T-helper 9 cell (primary cell): ENCODE measurements at places on chromosomes 2 and 18.

DNA sequence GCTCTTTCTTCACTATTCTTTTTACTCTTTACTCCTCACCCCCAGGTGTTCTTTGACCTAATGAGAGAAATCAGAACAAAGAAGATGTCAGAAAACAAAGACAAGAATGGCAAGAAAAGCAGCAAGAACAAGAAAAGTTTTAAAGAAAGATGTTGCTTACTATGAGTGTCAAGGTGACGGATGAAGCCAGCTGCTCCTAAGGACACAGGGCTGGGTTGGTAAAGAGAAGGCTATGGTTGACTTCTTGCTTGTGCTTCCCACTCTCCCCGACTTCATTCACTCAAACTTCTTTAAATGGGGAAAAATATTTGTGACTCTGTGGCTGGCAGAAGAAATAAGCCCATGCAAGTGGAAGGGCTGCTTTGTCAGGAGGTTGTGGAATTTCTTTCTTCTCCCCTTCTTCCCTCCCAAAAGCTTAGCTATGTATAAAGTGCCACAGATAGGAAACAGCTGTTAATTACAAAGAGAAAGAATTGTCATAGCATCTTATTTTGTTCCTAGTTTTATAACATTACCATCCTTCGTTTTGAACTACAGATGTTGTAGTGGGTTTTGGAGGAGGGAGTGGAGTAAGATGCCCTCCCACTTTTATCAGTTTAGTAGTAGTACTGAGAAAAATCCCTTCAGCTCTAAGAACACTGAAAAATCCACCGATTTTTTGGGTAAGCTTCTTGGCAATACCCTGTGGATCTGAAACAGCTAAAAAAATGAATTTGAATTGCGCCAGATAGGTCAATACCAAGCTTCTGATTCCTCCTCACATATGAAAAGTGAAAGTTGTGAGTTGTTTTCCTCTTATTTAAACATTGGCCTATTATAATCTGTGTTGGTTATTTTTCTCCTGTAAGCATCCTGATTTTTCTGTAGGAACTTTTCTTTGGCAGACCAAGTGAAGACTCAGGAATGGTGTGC lies 40.7 kb downstream of the RALB start:
- DNase-seq: no peak

GRCh38 chr18:48790226-48790863 lies 160.4 kb downstream of the SMAD7 start:
- no peak for DNase-seq

DNA sequence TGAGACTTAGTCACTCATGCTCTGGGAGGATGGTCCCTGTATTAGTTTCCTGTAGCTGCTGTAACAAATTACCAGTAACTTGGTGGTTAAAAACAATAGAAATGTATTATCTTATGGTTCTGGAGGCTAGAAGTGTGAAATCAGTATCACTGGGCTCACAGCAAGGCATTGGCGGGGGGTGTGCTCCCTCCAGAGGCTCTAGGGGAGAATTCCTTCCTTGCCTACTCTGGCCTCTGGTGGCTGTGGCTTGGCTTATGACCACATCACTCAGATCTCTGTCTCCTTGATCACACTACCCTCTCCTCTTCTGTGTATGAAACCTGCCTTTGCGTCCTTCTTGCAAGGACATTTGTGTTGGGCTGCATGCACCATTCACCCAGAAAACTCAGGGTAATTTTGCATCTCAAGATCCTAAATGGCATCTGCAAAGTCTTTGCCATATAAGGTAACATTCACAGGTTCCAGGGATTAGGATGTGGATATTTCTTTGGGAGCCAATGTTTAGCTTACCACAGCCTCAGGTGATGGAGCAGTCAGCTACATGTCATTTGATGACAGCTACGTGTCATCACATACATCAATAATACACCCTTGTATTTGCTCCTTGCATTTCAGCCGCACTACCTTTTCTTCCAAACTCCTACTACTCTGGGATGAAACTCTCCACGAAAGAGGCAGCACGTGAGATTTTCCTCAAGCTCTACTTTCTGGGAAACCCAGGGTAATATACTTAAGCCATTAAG lies 49.6 kb upstream of the POU3F3 start:
- no peak for DNase-seq

GRCh38 chr2:220949466-220949865 lies 622.6 kb downstream of the EPHA4 start:
- DNase-seq: no peak

DNA sequence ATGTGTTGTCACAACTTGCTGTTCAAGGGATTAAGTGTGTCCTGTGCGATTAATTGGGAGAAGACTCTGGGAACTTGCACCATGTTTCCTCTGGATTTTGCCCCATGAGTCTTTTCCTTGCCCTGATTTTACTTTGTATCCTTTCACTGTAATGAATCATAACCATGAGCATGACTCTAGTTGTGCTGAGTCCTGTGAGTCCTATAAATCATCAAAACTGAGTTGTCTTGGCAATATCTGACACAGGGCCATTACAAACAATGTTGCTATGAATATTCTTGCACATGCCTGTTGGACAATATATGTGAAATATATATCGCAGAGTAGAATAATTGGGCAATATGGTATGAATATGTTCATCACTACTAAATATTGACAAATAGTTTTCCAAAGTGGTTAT lies 56.5 kb upstream of the COL5A2 start:
- DNase-seq: no peak

DNA sequence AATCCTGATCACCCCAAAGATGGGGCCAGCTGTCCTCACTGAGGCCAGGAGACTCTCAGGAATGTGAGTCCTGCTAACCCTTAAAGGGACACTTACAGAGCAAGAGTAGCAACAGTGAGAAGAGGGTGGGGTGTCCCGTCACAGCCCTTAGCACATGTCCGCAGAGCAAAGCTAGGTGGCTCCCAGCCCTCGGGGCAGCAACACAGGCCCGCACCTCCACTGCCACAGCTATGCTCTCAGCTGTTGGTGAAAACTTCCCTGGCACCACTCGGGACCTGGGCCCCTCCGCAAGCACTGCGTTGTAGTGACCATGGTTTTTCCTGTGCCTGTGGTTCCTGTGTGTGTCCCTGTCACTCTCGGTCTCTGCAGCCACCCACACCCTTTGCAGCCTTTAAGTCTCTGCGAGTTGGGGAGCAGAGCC lies 76.4 kb upstream of the UXS1 start:
- no peak for DNase-seq

GRCh38 chr2:205864491-205864890 lies 182.2 kb downstream of the NRP2 start:
- DNase-seq: no peak
